ENCODE measurements at places on chromosomes 11 and 22.

DNA sequence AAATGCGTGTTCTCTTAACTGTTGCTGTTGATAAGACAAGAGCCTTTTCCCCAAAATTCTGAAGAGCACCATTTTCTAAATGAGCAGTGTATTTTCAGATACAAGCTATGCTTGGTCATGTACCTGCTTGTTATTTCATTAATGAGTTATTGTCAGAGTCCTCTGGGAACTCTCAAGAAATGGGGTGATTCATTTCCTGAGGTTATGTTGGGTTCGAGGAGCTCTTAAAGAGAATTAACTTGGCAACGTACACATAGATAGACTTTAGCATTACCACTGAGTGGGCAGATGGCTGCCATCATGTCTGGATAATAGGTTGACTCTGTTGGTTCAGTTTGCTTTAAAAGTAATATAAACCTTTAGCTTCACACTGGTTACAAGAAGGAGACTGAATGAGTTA, 87.9 kb upstream of the SORL1-AS1 start:
- DNase-seq = no peak

DNA sequence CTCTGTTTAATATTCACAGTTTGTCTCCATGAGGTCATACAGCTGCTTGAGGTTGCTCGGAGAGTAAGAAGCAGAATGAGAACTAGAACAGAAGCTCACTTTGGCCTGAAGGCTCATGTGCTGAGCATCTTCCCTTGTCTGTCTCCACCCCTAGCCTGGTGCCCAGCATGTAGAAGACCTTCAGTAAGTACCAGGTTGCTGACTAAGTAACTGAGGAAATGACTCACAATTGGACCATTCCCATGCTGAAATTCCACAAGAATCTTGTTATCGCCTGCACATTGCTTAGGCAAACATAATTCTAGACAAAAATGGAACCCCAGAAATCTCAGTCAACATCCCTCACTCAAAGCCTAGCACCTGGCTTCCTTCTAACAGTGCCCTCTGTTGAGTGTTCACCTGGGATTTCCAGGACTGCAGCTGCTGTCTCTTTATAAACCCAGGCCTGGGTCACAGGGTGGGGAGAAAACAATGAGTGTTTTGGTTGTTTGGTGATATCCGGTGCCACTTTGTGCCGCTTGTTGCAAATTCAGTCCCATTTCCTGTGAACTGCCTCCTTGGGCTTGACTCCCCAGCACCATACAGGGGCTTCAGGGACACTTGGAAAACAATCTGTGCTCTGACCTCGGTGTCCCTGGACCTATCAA, 406.8 kb downstream of the ETS1 start:
- DNase-seq = no peak

DNA sequence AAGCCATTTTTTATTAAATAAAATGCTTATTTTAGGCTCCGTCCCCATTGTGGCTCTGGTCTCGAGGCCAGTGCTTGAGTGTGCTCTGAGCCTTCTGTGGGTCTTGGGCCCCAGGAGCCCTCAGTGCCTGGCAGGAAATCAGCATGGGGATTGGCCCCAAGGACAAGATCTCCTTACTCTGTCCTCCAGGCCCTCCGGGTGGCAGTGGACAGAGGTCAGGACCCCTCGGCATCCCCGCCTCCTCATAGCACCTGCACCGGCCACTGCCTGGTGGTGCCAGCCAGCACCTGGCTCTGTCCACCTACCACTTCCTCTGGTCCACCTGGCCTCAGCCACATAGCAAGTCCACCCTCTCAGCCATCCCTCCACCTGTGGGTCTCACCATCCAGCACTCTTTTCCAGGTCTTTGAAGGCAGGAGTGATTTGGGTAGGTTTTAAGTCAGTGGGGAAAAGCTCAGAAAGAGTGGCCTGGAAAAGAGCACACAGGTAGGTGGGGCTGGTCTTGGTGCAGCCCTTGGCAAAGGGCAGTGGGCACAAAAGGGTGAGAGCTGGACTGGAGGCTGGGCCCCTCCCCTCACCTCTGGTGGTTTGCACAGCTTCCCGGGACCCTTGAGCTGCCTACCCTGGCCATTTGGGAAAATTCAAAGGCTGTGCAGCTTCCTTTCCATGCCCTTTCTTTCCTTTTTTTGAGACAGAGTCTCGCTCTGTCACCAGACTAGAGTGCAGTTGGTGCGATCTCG, 3.5 kb downstream of the CLDN5 start:
- no peak for DNase-seq

GRCh38 chr22:31393893-31394292, 5.5 kb upstream of the DRG1 start:
- DNase-seq = no peak

GRCh38 chr22:19448076-19448607, 631 bp upstream of the C22orf39 start:
- DNase-seq = peak; percentile 55

DNA sequence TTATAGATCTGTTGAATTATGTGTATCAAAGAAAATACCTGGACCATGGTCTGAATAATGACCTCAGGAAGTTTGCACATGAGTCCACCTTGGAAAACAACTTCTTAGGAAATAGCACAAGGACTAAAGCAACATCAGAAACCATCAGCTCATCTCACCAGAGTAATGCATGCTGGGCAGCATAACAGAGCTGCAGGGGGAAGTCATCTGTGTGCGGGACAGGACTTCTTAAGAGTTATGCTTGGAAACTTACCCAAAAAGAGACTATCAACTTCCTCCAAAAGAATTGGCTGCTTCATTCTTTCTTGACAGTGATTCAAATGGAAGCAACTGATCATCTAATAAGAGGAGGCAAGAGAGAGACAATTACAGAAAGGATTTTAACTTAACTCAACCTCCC, 2.5 kb downstream of the OR56B4 start:
- DNase-seq = no peak

DNA sequence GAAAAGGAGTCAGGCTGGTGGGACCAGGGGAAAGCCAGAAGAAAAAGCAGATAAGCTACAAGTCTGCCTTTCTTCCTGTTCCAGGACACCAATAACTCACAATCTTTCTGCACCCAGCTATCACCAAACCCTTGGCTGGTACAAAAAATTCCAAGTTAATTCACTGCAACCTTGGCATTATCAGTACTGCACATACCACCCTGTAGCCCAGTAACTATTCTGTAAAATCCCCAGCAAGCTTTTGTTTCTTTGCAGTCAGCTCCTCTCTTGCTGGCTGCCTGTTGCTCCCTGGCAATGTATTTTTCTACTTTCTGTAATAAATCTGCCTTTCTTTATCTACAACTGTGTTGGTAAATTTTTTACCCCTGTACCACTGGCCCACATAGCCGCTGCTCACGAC, 20.7 kb upstream of the DKK3 start:
- DNase-seq = no peak

- no peak for DNase-seq
Observed at GRCh38 chr22:39623603-39624500, 53.3 kb downstream of the CACNA1I start.

- DNase-seq = no peak
Observed at GRCh38 chr11:19905280-19905853, 192.7 kb downstream of the NAV2 start.

DNA sequence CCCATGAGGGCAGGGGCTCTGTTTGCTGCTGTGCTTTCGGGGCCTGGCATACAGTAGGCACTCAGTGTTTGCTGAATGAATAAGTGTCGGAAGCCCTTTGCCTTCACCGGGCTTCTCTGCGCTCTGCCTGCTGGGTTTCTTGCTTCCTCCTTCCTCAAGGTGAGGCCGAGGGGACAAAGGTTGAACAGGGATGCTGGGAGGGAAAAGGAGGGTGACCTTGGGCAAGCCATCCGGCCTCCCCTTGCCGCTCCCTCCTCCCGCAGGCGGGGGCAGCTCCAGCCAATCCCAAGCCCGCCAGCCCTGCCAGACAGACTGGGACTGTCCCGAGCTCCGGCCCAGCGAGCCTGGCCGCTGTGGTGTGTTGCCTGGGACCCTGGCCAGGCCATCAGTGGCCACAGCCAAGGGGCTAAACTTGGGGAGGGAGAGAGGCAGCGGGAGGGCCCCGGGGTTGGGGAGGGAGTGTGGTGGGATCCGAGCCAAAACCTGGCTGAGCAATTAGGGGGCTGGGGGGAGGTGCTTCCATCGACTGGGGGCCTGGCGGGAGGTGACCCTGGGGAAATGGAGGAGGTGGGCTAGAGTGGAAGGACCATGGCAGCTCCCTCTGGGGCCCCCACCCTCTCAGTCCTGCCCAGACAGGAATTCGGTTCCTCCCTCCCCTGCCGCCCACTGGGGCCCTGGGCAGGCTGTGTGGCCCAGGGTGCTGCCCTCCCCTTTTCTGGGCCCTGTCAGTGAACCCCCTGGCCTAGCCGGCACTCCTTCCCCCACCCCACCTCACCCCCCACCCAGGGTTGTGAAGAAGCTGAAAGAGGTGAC, 3.4 kb upstream of the RCOR2 start:
- DNase-seq = peak; percentile 65

DNA sequence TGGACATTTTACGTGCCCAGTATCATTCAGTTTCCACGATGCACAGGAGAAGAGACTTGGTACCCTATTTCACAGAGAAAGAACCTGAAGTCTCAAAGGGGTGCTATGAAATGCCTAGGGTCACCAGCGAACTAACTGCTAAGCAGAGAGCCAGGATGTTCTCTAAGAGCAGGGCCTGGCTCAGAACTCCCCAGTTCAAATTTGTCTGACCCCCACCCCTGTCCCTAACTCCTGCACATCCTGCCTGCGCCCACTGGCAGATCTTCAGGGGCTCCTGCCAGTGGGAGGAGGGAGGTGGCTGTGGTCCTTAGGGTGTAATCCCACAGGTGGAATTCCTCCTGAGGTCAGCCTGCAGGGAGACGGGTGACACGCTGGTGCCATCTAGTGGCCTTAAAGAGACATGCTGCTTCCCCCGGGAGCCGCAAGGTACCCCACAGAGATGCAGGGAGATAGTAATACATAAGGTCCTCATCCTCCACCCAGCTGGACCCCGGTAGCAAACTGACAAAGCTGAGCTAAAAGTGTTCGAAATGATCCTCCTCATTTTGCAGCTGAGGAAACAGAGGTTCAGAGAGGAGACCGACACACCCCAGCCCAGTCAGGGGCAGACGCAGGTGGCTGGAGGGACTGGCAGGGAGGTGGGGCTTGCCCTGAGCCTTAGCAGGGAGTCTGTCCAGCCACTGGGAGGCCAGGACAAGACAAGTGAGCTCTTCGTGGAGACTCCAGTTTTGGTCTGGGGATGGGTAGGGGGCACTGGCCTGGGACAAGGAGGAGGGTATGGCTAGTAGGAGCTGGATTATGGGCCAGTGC, 34.1 kb downstream of the MB start:
- no peak for DNase-seq

- DNase-seq = no peak
Observed at GRCh38 chr22:33891992-33892391, 28.3 kb downstream of the LARGE1 start.

DNA sequence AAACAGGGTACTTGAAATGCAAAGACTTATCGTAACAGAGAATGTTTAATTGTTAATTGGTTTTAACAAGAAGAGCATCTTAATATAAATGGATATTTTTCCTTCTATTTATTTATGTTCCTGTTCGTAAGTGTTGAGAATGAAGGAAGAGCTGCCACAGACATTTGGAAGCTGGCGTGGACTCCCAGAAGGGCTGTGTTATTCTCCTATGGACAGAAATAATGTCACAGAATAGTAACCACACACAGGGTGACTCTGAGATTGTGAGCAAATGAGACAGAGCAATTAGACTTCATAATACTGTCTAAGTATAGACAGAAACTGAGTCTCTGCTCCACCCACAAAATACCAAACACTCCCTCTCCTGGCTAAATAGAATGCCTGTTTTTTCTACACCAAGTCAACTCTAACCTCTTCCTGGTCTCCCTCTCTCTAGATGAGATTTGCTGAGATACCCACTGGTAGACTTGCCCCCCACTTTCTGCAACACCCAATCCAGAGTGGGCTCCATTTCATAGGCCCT, 6.1 kb downstream of the APOL3 start:
- no peak for DNase-seq

- DNase-seq = no peak
Observed at GRCh38 chr11:73632996-73633395, 13.4 kb upstream of the PLEKHB1 start.

- DNase-seq = no peak
Observed at GRCh38 chr11:126346586-126346940, 8.9 kb upstream of the ST3GAL4 start.

GRCh38 chr11:20084921-20085814, 75.1 kb downstream of the DBX1 start:
- DNase-seq = no peak

- DNase-seq = no peak
Observed at GRCh38 chr11:118643142-118643994, 36.0 kb downstream of the PHLDB1 start.

DNA sequence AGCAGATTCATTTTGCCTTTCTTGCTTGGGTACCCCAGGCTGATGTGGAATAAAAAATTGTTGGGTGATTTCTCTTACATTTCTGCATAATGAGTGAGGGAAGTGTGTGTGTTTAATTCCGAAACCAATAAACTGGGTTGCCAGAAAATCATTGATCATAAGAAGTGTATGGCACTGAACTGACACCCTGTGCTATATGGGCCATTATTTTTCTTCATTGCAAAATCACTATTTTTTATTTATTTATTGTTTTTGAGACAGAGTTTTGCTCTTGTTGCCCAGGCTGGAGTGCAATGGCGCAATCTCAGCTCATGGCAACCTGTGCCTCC, 14.6 kb upstream of the HIKESHI start:
- DNase-seq = no peak

- DNase-seq = no peak
Observed at GRCh38 chr11:104652996-104653395, 245.3 kb downstream of the CASP12 start.

DNA sequence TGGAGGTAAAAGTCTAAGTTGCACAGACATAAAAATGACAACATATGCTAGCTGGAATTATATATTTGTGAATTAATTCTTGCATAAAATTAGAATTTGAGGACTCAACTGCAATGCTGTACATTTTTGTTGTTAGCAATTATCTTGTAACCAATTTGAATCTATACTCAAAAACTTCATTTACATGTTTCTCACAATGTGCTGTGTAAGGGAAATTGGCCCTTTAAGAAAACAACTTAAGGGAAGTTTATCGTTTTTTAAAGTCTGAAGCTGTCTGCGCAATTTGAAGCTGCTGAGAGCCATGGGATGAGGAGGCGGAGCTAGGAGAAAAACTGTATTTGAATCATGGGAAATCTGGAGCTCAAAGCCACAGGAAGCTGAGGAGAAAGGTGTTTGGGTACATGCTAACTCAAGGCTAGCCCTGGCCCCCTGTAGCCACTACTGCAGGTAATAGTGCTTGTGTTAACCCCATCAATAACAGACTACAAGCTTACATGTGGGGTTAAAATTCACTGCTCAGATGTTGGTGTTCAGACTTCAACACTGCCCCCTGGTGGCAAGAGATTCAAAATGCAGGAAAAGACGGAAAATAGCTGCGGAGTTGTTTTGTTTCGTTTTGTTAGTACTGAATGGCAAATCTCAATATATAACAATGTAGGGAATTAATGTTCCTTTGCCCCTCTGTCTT, 126.1 kb downstream of the BRD1 start:
- no peak for DNase-seq
